ENCODE measurements at places on chromosomes 6 and 20.

GRCh38 chr6:5211492-5211891 is 49.3 kb downstream of the LYRM4 start:
- no peak for DNase-seq

GRCh38 chr20:40329321-40329720 is 359.7 kb downstream of the MAFB start:
- no peak for DNase-seq

GRCh38 chr20:33724439-33725094 is 4.5 kb upstream of the PXMP4 start:
- DNase-seq, result no peak

DNA sequence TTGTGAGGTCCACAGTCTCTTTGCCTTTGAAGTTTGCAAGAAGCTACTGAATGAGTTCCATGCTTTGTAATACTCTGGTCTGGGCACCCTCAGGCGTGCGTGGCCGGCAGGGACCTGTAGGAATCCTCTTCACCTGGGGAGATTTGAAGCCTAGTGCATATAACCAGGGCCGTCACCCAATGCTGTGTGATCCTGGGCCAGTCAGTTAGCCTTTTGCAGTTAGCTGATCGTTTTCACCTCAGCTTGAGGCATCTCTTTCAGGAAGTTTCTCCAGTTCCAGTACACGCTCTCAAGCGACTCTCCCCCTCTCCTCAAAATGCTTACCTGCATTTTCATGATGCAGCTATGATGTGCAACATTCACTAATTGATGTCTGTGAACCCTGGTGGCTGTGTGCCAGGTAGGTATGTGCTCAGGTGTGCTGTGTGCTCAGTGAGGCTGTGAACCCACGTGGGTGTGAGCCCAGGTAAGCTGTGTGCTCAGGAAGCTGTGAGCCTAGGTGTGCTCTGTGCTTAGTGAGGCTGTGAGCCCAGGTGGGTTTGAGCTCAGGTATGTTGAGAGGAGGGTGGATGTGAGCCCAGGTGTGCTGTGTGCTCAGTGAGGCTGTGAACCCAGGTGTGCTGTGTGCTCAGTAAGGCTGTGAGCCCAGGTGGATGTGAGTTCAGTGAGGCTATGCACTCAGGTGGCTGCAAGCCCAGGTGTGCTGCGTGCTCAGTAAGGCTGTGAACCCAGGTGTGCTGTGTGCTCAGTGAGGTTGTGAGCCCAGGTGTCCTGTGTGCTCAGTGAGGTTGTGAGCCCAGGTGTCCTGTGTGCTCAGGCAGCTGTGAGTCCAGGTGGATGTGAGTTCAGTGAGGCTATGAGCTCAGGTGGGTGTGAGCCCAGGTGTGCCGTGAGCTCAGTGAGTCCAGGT is 120.4 kb downstream of the PHACTR3 start:
- no peak for DNase-seq

DNA sequence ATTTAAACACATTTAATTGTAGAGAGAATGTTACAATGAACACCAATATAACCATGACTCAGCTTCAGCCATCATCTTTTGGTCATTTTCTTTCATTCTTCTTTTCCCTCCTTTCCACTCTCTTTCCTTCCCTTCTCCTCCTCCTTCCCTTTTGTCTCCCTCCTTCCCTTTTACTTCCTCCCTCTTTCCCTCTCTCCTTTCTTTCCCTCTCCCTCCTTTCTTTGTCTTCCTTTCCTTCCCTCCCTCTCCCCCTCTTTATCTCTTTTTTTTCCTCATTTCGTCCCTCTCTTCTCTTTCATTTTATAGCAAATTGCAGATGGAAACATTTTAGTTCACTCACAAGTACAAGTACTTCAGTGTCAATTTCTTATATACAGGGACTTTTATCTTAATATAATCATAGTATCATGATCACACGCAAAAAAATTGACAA is 1.8 kb downstream of the ZKSCAN3 start:
- no peak for DNase-seq

DNA sequence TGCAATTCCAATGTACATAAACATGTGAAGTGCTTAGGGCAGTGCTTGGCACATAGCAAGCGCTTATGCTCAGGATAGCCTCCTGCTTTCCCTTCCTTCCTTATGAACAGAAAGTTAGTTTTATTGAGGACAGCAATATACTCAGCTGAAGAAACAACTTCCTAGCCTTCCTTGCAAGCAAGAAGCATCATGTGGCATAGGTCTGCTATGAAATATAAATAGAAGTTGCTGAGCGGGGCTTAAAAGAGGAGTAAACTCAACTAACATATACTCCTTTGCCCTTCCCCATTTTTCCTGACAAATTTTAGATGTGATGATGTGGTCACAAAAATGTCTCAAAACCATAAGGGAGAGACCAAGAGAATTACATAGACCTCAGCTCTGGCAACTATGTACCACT is 98.9 kb downstream of the KIF16B start:
- no peak for DNase-seq

GRCh38 chr20:40331807-40332560 is 357.1 kb downstream of the MAFB start:
- no peak for DNase-seq

DNA sequence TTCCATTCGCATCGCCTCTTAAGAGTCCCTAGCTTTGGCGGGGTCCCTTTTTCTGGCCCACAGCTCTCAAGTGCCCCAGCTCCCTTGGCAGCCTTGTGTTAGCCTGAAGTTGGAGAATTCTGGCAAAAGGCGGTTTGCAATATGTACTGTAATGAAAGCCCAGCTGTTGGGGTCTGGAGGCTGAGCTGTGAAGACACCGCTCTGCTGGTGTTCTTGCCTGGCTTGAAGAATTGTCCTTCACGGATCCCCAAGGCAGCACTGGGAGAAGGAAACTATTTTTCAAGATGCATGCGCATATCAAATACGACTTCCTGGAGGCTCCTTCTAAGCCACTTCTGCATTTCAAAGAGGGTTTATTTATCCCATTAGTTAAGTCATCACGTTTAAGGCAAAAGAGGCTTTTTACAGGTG is 21.4 kb upstream of the CITED2 start:
- no peak for DNase-seq

DNA sequence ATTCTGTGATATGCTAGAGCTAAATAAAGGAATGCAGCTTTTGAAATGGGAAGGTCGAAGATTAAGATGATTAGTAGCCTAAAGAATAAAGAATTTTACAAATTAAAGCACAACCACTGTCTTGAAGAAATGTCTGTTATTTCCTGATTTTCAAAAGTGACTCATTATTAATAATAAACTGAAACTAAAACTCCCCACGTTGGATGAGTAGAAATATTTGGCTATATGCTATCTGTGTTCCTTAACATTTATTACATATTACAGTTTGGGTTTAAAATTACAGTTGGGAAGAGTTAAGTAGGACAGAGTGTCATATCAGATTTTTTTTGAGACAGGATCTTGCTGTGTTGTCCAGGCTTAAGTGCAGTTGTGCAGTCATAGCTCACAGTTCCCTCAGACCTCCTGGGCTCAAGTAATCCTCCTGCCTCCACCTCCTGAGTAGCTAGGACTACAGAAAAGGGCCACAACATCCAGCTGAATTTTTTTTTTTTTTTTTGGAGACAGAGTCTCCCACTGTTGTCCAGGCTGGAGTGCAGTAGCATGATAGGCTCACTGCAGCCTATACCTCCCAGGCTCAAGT is 47.1 kb downstream of the AKIRIN2 start:
- DNase-seq, result no peak

DNA sequence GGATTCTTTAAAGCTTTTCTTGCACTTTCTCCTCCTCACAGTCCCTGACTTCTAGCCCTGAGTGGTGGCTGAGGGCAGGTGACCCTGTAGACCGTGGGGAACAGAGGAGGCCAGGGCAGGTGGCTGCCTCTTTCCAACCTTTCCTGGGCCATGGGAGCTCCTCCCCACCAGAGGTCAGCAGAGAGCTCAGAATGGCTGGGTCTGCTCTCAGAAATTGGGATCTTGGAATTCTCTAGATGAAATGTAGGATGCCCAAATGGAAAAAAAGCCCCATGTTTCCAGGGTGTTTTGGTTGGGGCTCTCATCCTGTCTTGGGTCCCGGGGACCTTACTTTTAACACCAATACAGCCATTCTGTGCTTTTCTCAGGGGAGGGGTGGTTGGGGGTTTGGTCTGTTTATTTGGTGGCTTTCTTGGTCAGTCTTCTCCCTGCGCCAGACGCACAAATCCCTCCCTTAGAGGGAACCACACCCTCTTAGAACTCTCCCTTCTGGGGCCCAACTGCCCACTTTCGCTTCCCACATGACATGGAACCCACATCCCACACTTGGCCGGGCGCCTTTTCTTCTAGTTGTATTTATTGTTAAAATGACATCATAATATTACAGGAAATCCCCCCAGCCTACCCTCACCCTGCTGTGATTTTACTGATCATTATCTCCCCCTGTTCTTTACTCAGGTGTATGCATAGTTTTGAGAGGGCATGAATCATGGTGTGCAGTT is 17.9 kb downstream of the GNAS start:
- DNase-seq, result peak; percentile 79

GRCh38 chr6:122947355-122947754 is 48.7 kb upstream of the CLVS2 start:
- no peak for DNase-seq

DNA sequence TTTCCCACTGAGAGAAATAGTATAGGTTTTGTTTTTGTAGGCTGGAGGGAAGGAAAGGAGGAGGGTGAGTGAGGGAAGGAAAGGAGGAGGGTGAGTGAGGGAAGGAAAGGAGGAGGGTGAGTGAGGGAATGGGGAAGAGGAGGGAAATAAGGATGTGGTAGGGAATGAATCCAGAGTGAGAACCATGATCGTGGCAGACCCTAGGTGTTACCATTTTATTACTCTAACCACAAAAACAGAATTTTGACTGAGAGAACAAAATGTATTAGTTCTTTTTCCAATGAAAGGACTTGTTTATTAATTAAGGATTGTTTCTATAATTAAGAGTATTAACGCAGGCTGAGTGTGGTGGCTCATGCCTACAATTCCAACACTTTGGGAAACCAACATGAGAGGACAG is 16.4 kb downstream of the SSR1 start:
- DNase-seq, result no peak

- no peak for DNase-seq
Observed at GRCh38 chr6:89145091-89145955, 532 bp upstream of the PM20D2 start.

DNA sequence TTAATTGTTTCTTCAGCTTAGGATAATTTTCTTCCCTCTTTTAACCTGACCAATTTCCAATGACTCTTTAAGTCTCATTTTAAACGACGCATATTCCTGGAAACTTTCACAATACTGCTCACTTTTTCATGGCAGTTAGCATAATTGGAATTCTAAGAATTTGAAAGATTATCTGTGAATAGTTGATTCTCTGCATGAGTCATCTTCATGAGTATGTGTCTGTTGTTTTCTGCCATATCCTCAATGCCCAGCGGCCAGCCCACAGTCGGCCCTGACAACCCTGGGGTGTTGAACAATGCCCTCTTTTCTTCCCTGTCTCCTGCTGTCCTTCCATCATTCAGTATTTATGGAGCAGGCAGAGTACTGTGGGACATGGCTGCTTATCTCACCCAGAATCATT is 554.2 kb downstream of the CDH26 start:
- no peak for DNase-seq

DNA sequence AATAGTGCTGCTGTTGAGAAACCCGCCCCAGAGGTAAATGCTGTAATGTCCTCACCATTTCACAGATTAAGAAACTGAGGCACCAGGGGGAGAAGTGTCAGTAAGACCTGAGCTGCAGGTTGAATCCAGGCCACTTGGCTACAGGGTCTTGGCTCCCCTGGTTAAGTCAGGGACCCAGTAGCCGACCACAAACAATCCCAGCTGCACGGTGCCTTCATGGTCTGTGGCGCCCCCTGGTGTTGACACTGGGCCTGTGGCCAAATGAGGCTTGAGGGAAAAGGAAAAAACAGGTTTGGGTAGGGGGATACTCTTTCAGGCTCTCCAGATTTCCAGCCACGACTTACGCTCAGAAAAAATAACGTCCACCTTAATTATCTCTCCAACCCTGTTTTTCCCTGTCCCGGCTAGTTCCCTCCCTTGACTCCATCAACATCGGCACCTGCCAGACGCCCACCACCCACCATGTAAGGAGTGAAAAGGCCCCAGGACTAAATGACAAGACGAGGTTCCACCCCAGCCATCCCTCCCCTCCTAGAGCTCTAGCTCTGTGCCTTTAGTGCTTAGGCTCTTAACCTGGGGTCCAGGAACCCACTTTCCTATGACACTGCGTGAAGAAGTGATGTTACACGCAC is 47.7 kb upstream of the POLR1H start:
- DNase-seq, result no peak

GRCh38 chr6:114421199-114421598 is 78.4 kb upstream of the HS3ST5 start:
- no peak for DNase-seq

DNA sequence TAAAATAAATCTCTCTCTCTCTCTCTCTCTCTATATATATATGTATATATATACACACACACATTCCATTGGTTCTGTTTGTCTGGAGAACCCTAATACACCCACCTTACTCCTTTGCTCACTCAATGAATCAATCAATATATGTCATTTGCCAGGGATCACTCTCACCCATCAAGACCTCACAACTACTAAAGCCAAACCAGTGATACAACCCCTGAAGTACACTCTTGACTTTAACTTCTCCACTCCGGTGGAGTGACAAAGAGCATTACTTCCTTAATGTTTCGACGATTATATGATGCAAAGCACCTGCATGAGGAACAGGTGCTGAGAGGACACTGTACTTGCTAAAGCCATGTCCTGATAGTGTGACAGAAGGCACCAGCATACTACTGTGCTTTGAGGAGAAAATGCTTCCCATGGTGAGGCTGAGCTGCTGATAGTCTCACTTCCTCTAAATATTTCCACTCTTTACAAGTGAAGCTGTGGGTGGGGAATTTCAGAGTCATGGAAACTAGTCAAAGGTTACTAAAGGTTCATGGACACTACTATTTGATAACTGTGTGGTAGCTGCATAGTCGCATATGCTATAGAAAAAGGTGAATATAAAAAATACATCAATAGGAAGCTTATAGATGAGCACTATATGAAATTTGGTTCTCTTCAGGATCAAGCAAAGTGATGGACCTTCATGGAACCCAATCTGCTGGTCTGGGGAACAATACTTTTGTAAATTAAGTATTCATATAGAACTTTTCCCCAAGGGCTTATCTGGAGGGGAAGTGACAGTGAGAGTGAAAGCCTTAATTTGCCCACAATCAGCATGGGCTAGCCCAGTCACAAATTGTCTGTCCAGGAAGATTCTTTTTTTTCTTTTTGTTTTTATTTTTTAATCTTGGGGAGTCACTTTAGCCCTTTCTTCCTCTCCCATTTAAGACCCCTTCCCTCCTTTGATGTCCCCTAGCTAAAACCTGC is 141.9 kb upstream of the NEDD9 start:
- no peak for DNase-seq

DNA sequence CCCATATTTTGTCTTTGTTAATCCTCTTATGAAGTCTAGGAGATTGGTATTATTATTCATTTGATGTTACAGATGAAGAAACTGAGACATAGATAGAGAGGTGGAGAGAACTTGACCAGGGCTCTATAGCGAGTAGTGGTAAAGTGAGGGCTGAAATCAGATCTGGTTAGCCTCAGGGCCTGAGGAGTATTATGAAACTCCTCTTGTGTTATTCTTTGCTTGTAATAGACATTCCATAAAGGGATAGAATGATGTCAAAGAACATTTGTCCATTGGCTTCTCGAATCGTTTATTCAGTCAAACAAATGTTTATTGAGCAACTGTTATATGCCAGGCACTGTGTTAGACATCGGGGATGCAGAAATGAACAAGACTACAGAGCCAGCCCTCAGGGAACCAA is at the start of gene IL22RA2:
IL22RA2 (minus strand) TSS at position 144 of the 400 bp plus-strand sequence. CDS start 11,895 bp downstream, outside the sequence.
- no peak for DNase-seq

- no peak for DNase-seq
Observed at GRCh38 chr20:25296094-25297093, 48.5 kb downstream of the PYGB start.
